ENCODE measurements at places on chromosomes 2 and 18.
A peak's percentile ranks its signal among the peaks of the same experiment; 100 is the strongest.

GRCh38 chr2:903223-903900 is 47.3 kb upstream of the SNTG2 start:
- no peak for DNase-seq

DNA sequence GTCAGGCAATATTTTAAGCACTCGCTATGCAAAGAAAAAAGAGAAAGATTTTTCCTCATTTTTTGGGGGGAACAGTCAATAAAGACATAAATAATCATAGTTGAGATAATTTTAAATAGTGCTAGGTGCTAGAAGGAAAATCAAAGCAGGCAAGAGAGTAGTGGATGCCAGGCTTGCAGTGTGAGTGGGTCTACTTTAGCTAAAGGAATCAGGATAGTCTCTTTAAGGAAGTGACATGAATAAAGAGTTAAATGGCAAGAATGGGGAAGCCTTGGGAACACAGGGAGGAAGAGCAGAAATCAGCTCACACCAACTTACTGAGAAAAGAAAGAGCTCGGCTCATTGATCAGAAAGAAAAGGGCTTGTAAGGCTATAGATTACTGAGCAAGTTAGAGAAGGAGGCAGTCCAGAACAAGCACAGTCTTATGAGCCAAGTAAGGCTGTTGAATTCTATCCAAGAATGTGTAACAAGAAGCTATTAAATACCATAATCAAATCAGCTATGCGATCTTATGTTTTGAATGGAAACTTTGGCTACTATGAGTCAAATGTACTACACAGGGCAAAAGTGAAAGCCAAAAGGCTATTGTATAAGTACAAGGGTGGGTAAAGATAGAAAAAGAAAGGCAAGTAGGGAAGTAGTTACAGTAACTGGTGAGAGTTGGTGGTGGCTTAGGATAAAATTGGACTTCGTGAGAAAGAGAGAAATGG is 833.8 kb upstream of the PIK3C3 start:
- DNase-seq: no peak

DNA sequence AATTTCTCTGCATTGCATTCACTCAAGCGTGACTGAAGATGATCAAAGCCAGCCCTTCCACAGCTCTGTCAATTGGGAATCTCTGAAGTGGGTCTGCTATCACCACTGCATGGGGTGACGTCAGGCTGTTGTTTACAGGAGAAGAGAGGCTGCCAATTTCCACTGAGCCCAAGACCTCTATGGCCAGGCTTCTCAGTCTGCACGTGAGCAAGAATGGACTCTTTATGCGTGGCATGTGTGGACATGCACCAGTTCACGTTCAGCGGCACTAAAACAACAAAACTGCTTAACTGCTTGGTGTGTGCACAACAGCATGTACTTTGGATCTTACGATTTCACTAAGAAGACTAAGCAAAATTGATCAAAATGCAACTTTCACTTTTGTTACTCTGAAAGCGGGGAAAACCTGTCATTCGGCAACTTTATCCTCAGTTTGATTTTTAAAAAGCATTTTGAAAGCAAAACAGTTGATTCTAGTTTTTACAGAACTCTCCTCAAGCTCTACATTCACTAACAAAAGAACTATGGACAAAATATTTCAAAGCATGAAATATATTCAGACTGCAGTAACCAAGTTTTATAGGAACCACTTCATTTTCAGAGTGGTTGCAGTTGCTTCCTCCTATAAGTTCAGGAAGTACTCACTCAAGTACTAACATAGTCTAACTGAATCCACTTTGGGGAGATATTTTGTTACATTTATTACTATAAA is 77.0 kb upstream of the SERTAD2 start:
- DNase-seq: peak; percentile 20

- no peak for DNase-seq
Measured at GRCh38 chr2:10868465-10869314, 43.0 kb upstream of the KCNF1 start.
